Caudate nucleus (tissue), 63 donors: ENCODE measurements at places on chromosomes 7 and 10.

GRCh38 chr10:131200856-131201470 is 110.6 kb downstream of the TCERG1L start:
- no peak for DNase-seq

- no peak for DNase-seq
These were observed 67.8 kb downstream of the CPVL start for GRCh38 chr7:29078311-29079260.

DNA sequence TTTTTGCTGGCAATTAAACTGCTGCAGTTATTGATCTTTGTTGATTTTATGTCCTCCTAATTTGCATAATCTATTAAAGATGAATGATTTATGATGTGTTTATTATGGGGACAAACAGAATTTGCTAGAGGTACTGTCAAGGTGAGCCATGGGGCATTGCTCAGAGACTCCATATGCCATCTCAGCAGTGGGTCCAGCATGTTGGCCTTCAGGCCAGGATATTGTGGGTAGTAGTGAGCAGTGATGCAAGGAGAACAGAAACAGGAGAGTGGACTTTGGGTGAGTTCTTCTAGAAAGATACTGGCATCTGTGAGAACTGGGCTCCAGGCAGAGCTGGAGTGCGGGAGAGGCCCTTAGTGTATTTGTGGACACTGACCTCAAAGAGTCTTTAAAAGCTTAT is 65.9 kb downstream of the PAX2 start:
- DNase-seq = no peak

DNA sequence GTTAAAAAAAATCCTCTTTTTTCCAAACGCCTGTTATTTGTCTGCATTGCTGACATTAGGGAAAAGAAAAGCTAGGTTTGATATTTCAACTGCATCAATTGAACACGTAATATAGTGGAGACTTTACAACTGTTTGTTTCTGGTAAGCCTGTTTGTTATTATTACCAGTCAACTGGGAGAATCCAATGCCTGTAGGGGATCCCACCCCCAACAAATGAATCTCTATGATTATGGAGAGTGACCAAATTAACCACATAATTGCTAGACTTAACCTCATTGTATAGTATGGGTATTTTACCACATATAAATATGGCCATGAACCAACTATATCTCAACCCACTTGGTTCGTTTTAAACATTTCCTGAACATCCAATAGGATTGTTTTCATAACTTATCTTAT is 216.1 kb downstream of the TWIST1 start:
- DNase-seq = no peak

DNA sequence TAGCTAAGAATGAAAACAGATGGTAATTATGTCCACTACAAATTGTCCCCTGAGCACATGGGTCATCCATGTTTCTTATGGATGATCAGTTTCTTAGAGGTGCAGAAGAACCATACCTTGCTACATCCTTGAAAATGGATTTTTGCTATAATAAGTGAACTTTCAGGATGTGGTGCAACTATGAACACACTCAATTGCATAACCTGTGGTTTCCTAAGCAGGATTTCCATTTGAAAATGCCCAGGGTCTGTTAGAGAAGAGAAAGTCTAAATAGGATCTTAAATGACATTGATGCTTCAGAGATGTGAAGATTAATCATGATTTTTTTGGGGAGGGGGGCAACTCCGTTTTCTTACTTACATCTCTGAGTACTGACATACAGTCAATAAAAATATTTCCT is 39.6 kb upstream of the CACNB2 start:
- DNase-seq = no peak

- DNase-seq = no peak
These were observed 66.5 kb downstream of the CLRN3 start for GRCh38 chr10:127826154-127826725.

GRCh38 chr7:2884161-2884560 is 40.1 kb upstream of the GNA12 start:
- no peak for DNase-seq

DNA sequence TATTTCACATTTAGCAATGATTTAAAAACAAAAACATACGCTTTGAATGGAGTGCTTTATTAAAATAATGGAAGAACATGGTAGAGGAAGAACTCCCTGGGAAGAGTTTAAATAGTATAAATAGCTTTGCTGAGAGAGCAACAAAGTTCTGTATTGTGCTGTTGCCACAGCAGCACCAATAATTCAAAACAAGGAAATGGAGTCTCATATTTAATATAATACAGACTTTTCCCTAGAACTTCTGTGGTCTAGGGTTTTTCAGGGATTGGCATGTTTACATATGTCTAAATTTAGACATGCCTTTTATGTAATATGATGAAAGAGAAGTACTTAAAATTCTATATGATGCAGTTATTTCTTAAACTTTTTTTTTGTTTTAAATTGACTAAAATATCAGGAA is 217.2 kb upstream of the HDAC9 start:
- DNase-seq = no peak

DNA sequence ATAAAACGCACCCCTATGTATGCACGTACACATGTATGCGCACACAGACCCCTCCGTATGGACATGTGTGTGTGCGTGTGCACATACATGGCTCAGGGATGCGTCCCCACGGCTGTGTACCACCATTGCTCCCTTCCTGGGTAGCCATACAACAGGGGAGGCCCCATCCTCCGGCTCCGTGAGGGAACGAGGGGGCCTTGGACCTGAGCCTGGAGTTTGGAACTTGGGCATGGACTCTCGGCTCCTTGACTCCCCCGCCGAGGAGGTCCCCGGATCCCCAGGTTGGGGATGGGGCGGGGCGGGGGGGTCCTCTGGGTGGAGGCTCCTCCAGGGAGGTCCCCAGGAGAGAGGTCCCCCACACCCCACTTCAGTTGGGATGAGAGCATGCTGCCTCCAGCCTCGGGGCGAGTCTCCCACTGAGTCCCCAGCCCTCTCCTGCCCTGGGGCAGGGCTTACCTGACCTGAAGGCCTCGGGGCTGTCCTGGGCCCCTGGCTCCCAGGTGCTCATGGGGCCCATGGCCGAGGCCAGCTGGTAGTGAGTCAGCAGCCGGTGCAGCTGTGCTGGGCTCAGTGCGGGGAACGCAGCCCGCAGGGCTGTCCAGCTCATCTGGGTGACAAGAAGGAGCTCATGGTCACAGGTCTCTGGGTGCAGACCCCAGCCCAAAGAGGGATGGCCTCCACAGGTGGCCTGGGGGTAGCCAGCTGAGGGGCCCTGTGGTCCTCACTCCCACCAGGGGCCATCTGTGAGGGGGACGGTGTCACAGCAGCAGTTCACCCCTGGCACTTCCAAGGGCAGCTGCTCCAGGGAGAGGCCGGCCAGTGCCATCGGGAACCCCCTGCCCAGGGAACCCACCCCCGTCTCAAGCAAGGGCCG is 29.9 kb downstream of the AP5Z1 start:
- DNase-seq = no peak

- no peak for DNase-seq
These were observed 222.6 kb upstream of the KLF14 start for GRCh38 chr7:130956417-130957136.

DNA sequence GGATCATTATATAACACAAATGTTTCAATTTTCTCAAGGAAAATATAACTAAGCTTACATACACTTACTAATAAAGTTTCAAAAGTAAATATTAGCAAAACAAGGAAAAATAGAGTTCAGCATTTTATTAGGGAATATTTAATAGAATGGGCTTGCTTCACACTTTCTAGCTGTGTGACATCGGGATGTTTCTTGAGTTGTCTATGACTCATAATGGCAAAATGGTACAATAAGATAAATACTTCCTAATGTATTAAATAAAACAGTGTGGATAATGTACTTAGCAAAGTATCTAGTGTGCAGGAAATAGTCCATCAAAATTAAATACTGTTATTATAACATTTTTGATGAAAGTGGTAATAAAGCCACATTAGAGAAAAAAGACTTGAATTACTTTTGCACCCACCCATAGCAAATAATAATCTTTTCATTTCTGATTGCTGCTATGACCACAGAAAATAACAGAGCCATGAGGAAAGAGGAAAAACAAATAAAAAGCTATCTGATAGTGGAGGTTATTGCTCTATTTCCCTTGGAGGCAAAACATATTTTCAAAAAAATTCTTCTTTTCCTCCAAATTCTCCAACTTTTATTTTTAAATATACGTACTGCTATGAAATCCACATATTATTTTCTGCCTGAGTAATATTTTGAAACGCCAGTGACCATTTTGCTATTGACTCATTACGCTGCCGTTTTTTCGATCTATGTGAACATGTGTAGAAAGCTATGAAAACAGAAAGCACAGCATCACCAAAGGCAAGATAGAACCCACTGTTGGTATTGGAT is 272.9 kb upstream of the KLF6 start:
- DNase-seq = no peak

- DNase-seq = no peak
These were observed 123.8 kb downstream of the SEMA3A start for GRCh38 chr7:84070770-84071169.
